H9 (cell line): ENCODE measurements at places on chromosomes 16 and 17.

DNA sequence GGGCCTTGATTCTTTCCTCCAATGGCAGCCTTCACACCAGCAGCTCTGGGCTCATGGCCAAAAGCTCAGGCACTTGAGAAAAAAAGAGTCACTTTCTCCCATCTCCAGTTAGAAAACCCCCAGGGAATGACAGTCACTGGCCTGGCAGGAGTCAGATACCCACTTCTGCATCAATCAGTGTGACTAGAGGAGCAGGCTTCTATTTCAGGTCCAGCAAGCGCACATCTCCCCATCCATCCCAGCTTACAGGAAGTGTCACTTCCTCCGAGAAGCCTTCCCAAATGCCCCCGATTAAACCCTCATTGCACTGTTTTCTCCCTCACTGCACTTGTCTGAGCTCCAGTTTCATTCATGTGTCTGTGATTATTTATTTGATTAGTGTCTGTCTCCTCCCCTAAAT, 30.4 kb upstream of the CCL1 start:
- no peak overlapping the region for H3K27ac ChIP-seq
- H3K4me1 ChIP-seq = no peaks in the 10 kb centered on the region
- H3K4me3 ChIP-seq = no peak overlapping the region
- DNase-seq = peak; percentile 14
- no peaks in the 10 kb centered on the region for H3K27me3 ChIP-seq
- H3K36me3 ChIP-seq = no peaks in the 10 kb centered on the region

DNA sequence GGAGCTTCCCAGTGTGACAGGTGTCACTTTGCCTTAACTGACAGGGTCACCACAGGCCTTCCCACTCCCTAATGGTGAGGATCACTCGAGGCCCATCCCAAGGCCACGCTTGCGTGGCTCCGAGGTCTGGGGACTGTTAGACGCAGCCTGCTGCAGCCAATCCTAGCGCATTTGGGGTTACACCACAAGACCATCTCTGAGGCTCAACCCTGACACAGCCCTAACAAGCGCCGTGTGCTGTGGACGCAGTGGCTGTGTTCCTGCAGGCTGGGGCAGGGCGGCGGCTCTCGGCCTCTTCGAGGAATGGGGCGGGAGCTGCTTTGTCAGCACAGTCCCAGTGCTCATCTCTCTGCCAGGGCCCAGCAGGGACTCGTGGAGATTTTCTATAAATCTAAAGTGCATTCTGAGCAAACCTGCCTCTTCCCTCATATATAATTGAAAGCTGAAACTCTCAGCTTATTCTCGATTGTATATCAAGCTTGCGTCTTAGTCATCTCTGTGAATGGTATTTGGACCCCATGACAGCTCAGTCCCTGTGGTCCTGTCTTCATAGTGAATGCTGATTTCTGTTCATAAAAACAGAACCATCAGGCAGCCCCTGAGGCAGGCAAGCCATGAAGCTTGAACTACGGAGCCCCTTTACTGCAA, 65.8 kb upstream of the CHMP6 start:
- H3K27ac ChIP-seq = no peak overlapping the region
- no peaks in the 10 kb centered on the region; the same call in 1 of the 2 replicates for H3K27me3 ChIP-seq
- no peaks in the 10 kb centered on the region for H3K4me1 ChIP-seq
- DNase-seq = no peak
- H3K4me3 ChIP-seq = no peak overlapping the region

GRCh38 chr16:46730126-46730525, 18.0 kb downstream of the MYLK3 start:
- H3K36me3 ChIP-seq = no peaks in the 10 kb centered on the region; the same call in 2 of the 3 replicates
- H3K4me1 ChIP-seq = no peaks in the 10 kb centered on the region
- no peak for DNase-seq
- no peak overlapping the region for H3K4me3 ChIP-seq
- H3K27ac ChIP-seq = no peak overlapping the region

DNA sequence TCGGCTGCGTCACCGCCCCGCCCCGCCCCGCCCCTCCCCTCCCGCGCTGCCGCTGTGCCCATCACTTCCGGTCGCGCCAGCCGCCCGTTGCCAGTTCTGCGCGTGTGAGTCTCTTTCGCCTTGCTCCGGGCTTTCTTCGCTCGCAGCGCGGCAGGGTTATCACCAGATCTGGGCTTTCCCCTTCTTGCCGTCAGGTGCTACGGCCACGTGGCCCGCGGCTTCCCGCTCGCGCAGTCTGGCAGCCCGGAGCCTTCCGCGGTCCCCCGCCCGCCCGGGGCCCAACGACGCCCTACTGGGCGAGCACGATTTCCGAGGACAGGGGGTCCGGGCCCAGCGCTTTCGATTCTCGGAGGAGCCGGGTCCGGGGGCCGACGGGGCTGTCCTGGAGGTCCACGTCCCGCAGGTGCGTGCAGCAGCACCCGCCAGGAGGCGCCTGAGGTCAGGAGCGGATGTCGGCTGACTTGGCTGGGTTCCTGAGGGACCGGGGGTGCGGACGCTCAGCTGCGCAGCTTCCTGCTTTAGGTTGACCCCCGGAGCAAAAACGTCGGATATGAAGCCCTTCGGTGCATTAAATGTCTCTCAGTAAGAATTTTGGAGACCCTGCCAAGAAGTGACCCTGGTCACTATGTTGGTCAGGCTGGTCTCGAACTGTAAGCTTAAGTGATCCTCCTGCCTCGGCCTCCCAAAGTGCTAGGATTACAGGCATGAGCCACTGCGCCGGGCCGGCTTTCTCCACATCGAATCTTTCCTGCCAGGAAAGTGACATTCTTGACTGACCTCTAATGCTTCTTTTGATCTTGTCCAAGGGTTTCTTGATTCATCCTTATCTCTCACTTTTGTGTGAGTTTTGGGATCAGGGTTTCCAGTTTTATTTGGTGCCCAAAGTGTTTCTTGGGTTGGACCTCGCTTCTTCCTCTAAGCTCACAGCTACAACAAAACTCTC, at the start of gene METTL23:
METTL23 (plus strand) TSS at position 64 of the 943 bp plus-strand sequence. CDS start 2,872 bp downstream, outside the sequence.
- H3K4me3 ChIP-seq = peak within 1 kb of the TSS; percentile 88
- peaks cover 13% of the 10 kb centered on the region; the same call in 2 of the 3 replicates for H3K36me3 ChIP-seq
- peak within 1 kb of the TSS; percentile 57 for H3K27ac ChIP-seq
- H3K27me3 ChIP-seq = no peaks in the 10 kb centered on the region

- H3K36me3 ChIP-seq = peaks cover 22% of the 10 kb centered on the region
- peak overlapping the region; percentile 77 for H3K4me3 ChIP-seq
- no peak overlapping the region for H3K27ac ChIP-seq
- no peaks in the 10 kb centered on the region for H3K4me1 ChIP-seq
- no peak for DNase-seq
- peaks cover 16% of the 10 kb centered on the region; the same call in 1 of the 2 replicates for H3K27me3 ChIP-seq
Observed at GRCh38 chr16:424033-424622, 1.3 kb upstream of the RAB11FIP3 start.

GRCh38 chr16:72609933-72610332, 438.0 kb upstream of the PMFBP1 start:
- no peaks in the 10 kb centered on the region for H3K27me3 ChIP-seq
- no peak for DNase-seq
- H3K4me3 ChIP-seq = no peak overlapping the region
- H3K36me3 ChIP-seq = no peaks in the 10 kb centered on the region

- no peaks in the 10 kb centered on the region for H3K36me3 ChIP-seq
- no peak overlapping the region for H3K4me3 ChIP-seq
- no peak overlapping the region for H3K27ac ChIP-seq
Observed at GRCh38 chr17:44636562-44636961, 19.7 kb upstream of the MEIOC start.

GRCh38 chr16:22360963-22361659, 13.3 kb downstream of the CDR2 start:
- H3K27ac ChIP-seq = peak overlapping the region; percentile 30
- no peak overlapping the region for H3K4me3 ChIP-seq
- H3K36me3 ChIP-seq = peaks cover 47% of the 10 kb centered on the region
- no peaks in the 10 kb centered on the region; the same call in 1 of the 2 replicates for H3K4me1 ChIP-seq

DNA sequence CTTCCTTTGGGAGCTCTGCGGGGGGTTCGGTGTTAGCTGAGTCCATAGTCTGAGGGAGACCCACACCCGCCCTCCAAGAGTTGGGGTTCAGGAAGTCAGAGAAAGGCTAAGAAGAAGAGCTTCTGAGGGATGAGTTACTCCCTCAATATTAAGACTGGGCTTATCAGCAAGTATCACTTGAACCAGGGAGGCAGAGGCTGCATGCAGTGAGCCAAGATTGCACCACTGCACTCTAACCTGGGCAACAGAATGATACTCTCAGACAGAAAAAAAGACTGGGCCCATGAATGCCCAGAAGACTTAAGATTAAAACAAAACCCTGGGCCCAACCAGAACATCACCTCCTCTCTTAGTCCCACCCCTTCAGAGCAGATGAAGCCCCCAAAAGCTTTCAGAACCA, 6.0 kb downstream of the NKIRAS2 start:
- H3K4me1 ChIP-seq = no peaks in the 10 kb centered on the region
- no peak overlapping the region for H3K4me3 ChIP-seq
- H3K27me3 ChIP-seq = no peaks in the 10 kb centered on the region; the same call in 1 of the 2 replicates
- no peak overlapping the region for H3K27ac ChIP-seq
- DNase-seq = no peak

GRCh38 chr17:55717898-55718735, 4.5 kb downstream of the TMEM100 start:
- DNase-seq = peak; percentile 82
- no peaks in the 10 kb centered on the region for H3K27me3 ChIP-seq
- peaks cover 1% of the 10 kb centered on the region; the same call in 1 of the 2 replicates for H3K4me1 ChIP-seq
- H3K27ac ChIP-seq = no peak overlapping the region

DNA sequence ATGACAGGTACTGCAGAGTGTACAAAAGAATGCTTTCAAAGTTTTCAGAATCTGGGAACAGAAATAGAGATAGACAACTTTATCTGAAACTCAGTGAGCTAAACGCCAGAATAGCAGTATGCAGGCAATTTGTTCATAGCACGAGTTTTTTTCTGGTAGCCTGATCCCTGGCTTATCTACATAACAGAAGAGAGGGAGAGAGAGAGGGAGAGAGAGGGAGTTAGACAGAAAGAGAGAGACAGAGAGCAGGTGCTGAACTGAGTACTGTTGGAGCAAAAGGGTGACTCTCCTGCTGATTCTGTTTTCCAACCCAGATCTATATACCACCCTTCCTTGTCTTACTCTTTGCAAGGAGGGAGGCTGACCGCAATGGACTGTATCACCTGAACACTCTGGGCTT, 388.0 kb upstream of the CA10 start:
- peaks cover 3% of the 10 kb centered on the region; the same call in 1 of the 2 replicates for H3K4me1 ChIP-seq
- no peaks in the 10 kb centered on the region for H3K27me3 ChIP-seq
- DNase-seq = no peak
- peaks cover 2% of the 10 kb centered on the region; the same call in 1 of the 3 replicates for H3K36me3 ChIP-seq
- no peak overlapping the region for H3K27ac ChIP-seq
- no peak overlapping the region for H3K4me3 ChIP-seq

DNA sequence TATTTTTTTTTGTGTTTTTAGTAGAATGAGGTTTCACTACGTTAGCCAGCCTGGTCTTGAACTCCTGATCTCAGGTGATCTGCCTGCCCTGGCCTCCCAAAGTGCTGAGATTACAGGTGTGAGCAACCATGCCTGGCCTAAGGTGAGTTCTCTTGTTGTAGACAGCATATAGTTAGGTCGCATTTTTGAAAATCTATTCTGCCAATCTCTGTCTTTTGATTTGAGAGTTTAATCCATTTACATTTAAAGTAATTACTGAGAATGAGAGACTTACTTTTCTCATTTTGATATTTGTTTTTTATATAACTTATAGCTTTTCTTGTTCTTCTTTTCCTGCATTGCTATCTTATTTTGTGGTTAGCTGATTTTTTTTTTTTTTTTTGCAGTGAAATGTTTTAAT, 6.3 kb upstream of the PRKCB start:
- H3K27ac ChIP-seq = no peak overlapping the region
- no peaks in the 10 kb centered on the region for H3K4me1 ChIP-seq
- DNase-seq = no peak

DNA sequence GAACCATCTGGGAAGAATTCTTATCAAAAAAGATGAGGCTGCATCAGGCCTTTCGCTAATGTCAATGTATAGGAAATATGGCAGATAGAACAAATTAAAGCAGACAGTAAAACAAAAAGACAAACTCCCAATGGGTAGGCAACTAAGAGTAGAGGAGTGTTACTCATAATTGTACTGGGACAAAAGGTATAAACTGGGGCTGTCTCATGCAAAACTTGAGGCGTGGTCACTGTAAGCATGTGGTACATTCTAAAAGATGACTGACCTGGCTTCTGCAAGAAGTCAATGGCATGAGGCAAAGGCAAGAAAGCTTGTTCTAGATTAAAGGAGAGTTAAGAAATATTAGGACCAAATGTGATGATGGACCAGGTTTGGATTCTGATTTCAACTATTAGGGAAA, 26.7 kb downstream of the SMIM36 start:
- no peaks in the 10 kb centered on the region for H3K36me3 ChIP-seq
- DNase-seq = no peak
- H3K27me3 ChIP-seq = no peaks in the 10 kb centered on the region
- no peak overlapping the region for H3K4me3 ChIP-seq
- no peak overlapping the region for H3K27ac ChIP-seq

- H3K4me3 ChIP-seq = peak overlapping the region; percentile 90
- H3K27ac ChIP-seq = no peak overlapping the region
- peaks cover 2% of the 10 kb centered on the region for H3K4me1 ChIP-seq
- peak; percentile 65 for DNase-seq
Observed at GRCh38 chr17:68290268-68290954, 516 bp downstream of the SLC16A6 start.

- H3K27me3 ChIP-seq = no peaks in the 10 kb centered on the region; the same call in 1 of the 2 replicates
- no peak for DNase-seq
- H3K4me3 ChIP-seq = no peak overlapping the region
- H3K4me1 ChIP-seq = peaks cover 2% of the 10 kb centered on the region; the same call in 1 of the 2 replicates
- H3K36me3 ChIP-seq = no peaks in the 10 kb centered on the region
Observed at GRCh38 chr17:72719578-72720493, 372.7 kb downstream of the SLC39A11 start.

DNA sequence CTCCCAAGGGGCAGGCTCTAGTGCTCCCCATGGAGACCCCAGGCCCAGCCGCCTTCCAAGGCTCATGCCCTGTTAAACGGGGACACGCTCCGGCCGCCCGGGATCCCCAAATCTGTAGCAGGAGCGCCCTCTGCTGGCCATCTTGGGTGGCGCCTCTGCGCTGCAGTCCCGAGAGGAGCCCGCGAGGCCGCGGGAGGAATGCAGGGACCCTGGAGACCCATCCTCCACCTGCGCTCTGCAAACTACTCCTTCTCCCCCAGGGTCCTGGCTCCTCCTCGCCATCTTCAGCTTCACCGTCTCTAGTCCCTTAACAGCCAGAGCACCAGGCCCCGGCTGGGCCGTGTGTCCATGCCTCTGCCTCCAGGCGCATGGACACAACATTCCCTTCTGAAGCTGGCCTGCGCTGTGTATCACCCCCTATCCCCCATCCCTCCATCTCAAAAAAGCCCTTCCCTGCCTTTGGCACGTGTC, 23.6 kb upstream of the KRT17 start:
- H3K4me3 ChIP-seq = peak overlapping the region; percentile 72
- H3K27ac ChIP-seq = no peak overlapping the region

DNA sequence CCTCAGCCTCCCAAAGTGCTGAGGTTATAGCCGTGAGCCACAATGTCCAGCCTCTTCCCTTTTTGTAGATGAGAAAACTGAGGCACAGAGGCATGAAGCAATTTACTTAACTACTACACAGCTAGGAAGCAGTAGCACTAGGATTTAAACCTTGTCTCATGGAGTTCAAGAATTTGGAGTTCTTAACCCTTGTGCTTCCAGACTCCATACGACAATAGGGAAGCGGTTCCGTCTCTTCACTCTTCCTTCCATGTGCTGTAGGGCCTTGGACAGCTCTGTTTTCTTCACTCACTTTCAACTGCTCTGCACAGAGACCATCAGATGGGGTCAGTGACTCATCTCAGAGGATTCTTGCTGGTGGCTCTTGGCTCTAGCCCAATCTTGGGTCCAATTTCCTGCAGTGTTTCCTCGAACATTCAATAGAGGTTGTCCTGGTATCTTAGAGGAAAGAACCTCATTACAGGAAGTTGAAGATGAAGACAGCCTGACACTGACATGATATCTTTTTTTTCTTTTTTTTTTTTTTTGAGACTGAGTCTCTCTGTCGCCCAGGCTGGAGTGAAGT, 19.3 kb downstream of the ITGAL start:
- H3K27ac ChIP-seq = no peak overlapping the region
- H3K27me3 ChIP-seq = no peaks in the 10 kb centered on the region
- no peak overlapping the region for H3K4me3 ChIP-seq
- DNase-seq = no peak
